Hypothalamus (tissue), 51 donors: ENCODE measurements at places on chromosomes 5 and 9.

DNA sequence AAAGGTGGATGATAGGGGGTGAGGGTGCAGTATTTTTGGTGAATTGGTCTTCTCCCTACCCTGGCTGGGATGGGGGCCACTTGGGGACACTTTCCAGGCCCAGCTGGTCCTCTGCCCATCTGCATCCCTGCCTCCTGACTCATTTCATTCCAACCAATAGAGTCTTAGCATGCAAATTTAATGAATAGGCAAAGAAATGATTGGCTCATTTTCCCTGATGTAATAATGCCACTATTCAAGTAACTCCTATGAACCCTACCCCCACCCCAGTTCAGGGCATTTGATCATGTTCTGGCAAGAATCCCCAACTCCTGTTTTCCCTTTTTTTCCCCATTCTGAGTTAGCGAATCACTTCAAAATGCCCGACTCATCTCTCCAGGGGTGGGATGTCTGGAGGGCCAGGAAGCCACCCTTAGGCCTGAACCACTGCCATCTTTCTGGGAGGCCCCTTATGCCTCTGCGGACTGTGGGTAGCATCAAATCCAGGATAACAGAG lies 56.7 kb downstream of the PCDH1 start:
- peak; percentile 56 for DNase-seq

DNA sequence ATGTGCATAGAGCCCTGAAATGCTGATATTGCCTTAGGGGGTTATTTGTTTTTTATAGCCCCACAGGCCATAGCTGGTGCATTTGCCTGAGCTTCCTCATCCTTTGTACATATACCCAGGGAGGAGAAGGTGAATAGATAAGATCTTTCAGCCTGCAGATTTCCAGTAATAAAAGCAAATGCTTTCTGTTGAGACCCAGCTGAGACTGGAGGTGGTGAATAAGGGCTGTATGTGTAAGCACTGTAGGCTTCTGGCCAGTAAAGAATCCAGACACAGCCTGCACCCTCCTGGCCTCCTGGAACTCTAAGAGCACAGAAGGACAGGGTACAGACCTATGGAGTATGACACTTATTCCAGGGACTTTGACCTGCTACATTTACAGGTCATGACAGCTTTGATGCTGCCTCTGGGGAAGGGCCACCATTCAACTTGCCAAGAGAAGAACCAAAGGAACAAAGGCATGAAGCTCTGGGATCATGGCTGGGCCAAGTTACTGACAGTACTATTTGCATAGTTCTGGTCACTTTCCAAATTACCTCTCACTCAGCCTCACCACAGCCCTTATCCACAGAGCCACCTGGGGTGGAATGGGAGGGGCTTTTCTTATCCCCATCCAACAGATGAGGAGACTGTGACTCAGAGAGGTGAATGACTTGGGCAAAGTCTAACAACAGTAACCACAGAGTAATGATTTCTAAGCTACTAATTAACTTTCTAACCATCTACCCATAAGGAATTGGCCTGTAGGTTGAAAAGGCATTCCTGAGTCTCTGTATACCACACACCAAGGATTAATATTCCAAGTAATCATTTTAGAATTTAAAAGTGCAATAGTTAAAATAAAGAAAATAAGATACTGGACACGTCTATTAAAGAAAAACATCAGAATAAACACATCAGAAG lies 604.5 kb upstream of the KLF4 start:
- no peak for DNase-seq

DNA sequence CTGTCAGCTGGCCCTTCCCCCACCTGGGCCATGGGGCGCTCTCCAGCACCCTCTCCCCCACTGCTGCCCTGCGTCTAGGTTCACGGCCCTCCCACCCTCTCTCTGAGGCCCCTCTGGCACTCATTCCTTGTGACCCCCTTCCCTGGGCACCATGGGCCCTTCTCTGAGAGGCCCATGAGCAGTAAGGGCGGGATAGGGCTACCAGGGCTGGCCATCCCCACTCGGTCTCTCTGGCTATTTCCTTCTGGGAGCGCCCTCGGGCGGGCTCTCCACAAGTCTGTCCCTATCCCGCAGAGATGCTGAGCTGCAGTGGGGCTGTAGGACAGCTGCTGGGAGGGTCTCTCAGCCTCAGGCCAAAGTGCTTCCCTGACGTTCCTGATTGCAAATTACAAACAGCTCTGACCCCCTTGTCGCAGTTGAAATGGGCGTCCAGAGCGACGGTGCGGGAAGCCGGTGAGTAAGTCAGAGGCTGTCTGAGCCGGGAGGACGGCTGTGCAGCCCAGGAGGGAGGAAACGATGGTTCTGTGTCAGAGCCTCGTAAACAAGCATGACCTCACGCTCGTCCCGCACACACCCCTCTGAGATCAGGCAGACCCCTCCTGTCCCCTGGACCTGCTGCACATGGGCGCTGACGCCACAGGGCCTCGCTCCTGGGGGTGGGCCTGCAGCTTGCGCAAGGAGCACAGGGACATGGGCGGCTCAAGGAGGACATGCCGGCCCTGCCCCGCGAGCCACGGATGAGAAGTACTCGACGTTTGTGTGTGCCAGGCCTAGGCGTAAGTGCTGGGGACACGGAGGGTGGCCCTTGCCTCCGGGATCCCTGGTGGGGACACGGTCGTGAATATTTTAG lies 36.3 kb upstream of the GFPT2 start:
- DNase-seq, result no peak

DNA sequence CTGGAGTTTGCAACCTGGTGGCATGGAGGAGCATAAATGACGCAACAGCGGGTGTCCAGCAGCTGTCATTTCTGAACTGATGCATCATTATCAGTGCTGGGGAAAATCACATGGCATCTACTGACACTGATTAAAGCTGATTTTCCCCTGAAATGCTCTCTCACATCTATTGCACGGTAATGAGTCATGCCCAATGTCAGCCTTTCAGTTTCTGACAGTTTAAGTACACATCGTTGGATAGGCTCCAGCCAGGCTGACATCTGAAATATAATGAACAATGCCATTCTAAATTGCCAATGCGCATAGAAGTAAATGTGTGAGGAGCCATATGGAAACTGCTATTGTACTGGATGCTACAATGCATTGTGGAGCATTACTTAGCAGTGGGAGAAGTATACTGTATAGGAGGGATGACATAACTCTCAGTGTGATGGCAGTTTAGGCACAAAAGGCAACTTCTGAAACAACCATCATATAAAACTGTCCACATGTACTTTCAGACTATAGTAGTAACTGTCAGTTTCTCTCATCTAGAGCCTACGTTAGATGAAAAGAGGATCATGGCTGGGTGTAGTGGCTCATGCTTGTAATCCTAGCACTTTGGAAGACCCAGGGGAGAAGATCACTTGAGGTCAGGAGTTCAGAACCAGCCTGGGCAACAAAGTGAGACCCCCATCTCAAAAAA lies 389.3 kb upstream of the DMAC1 start:
- DNase-seq, result no peak

DNA sequence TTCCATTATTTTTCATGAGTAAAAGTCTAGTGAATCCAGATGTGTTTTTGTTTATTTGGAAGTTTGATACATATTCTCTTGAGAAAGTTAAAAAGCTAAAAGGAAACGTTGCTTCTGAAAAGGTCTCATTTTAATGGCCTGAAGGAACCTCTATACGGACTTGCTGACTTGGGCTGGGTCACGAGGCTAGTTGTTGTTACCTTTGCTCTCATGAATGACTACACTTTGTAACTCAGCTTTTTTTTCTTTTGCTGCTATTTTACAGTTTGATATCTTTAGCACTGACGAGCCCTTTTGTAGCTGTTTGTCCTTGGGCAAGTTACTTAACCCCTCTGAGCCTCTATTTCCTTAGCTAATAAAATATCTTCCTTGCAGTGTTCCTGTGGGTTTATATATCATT lies 211.5 kb downstream of the PCSK5 start:
- no peak for DNase-seq

DNA sequence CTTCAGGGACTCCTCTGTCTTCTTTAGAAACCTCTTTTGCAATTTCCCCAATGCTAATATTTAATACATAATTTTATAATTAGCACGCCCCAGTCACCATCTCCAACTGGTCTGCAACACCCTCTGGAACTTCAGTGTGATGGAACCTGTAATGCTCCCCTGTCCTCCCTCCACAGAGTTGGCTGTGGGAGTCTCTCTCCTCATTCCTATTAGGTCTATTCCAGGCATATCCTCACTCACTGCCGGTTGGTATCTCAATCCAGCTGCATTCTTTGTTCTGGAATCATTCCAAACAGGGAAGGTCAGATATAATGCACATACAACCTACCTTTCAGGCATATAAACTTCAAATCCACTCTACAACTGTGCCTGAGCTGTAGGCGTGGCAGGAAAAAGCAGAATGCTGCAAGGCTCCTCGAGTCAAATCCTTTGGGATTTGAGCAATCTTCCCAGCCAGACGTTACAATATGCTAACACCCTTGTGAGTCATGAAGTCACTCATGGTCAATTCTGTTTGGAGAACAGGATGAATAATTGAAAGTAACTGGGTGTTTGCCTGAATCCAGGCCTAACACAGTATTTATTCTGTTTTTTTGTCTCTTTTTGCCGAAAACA lies 293.8 kb downstream of the CWC27 start:
- DNase-seq, result no peak

- DNase-seq, result no peak
These were observed 33.2 kb downstream of the CSF1R start for GRCh38 chr5:150052956-150053712.

GRCh38 chr9:125822160-125822559 lies 75.0 kb downstream of the PBX3 start:
- DNase-seq, result no peak

DNA sequence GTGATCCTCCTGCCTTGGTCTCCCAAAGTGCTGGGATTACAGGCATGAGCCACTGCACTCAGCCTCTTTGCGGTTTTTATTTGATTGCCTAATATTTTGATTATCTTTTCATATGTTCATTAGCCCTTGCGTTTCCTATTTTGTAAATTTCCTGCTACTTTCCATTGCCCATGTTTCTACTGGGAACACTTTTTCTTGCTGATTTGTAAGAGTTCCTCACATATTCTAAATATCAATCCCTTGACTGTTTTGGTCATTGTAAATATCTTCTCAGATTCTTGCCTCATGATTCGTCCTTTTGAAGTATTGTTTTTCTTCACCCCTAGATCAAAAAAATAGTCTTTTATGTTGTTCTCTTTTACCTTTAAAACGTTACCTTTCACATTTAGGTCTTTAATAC lies 37.9 kb upstream of the TTC1 start:
- no peak for DNase-seq

DNA sequence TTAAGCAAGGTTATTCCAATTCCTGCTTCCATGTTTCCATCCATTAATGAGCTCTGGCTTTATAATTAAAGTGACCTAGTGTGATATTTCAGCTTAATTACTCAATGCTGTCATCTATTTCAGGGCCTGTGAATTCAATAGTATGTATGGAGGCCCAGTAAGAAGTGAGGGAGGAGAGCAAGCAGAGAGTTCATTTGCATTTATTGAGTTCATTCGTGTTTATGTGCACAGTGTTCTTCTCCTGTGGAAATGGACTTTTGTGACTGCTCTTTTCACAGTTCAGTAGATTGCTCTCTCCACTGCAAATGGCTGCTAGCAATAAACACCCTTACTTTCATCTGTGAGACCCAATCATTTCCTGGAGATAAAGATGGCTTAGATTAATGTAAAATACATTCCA lies 130.9 kb downstream of the CEMIP2 start:
- no peak for DNase-seq

DNA sequence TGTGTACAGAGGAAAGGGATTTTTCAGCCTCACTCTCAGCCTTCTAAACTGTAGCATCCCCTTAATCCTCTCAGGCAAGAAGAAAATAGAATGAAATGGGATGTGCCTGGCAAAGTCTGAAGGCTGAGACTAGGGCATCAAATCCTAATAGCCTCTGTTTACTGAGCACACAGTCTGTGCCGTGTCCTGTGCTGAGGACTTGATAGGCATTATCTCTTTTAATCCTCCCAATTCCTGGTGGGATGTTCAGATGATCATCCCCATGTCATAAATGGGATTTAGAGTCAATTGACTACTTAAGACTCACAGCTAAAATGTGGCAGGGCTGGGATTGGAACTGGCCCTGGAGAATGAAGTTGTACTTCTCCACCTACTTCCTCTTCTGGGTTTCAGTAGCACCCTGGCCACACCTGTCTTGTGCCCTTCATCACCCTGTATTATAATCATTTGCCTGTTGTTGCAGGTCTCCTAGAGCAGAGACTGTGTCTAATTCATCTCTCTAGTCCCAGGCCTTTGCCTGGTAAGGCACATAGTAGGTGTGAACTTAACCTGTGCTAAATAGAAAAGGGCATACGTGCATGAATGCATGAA lies 81.0 kb downstream of the WWC1 start:
- DNase-seq, result no peak

DNA sequence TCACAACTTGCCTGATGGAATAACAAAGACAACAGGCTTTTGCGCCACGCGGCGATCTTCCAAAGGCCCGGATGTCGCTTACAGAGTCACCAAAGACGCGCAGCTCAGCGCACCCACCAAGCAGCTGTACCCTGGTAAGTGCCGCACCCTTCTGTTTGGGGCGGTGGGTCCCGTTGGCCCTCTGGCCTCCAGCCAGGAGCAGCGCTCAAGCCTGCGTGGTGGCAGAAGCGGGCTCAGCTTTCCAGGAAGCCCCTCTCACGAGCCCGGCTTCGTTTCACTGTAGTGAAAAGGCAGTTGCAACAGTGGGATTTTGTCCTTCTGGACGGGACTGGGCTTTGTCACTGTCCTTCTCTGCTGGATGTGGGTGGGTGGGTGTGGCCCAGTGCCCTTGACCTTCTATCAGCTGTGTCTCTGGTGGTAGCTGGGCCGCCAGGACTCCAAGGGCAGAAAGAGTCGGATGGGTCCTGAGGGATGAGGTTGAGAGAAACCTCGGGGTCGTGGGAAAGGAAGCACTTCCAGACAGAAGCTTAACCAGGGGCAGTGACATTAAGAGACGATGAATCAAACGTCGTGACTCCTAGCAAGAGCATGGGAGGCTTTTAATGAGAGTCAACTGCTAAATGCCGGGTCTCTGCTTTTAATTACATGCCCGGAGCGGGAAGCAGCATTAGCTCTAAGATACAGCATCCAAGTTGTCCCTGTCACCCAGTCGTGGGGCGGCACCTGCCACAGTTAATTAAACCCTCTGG lies 49.5 kb downstream of the COL5A1 start:
- no peak for DNase-seq

GRCh38 chr5:171669571-171669970 lies 116.0 kb upstream of the SMIM23 start:
- no peak for DNase-seq

DNA sequence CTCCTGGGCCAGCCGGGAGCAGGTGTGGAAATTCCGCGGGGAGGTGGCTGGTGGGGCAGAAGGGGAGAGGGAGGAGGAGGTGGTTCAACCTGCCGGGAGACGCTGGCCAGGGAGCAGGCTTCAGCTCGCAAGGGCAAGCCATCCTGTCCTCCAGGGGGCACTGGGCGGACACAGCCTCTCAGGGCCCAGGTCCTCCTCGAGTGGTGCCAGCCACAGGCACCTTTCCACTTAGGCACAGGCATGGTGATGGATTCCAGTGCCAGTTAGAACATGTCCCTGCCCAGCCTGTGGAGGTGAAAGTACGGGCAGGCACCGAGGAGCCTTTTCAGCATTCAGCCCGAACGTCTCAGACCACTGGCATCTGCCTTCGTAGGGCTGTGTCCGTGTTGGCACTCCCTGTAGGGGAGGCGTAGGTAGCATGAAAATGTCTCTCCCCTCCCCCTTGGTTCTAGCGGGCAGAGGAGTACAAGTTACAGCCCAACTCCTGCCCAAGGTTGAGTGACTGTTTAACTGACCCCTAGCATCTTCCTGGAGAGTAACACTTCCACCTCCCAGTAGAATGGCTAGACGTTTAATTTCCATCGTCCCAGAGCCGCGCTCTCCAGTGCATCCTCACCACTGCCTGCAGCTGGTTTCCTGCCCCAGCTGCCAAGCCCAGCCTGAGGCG lies 48.9 kb downstream of the DAB2IP start:
- DNase-seq, result no peak

- DNase-seq, result no peak
These were observed 306.6 kb downstream of the SPATA31D1 start for GRCh38 chr9:82295181-82295580.
